ENCODE measurements at places on chromosomes 7 and 10.

- no peak for DNase-seq
Measured at GRCh38 chr7:103094102-103094501, 19.2 kb downstream of the ARMC10 start.

- no peak for DNase-seq
Measured at GRCh38 chr7:20112696-20113095, 104.5 kb downstream of the MACC1 start.

- DNase-seq: no peak
Measured at GRCh38 chr10:77877441-77878344, 48.9 kb downstream of the DLG5 start.

DNA sequence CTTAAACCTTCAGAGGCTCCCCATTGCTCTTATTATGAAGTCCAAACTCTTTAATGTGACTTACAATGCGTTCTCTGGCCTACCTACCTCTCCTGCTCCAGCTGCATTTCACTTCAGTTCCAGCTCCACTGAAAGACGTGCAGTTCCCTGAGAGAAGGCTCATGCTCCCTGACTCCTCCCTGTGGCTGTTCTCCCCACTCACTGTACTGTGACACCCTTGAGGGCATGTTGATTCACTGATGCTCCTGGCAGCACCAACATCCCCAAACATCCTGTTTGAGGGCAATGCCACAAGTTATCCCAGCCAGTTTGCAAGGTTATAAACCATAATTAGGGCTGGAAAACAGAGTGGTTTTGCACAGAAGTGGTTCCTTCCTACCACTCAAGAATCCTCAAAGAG is 111.2 kb downstream of the LSM5 start:
- no peak for DNase-seq

DNA sequence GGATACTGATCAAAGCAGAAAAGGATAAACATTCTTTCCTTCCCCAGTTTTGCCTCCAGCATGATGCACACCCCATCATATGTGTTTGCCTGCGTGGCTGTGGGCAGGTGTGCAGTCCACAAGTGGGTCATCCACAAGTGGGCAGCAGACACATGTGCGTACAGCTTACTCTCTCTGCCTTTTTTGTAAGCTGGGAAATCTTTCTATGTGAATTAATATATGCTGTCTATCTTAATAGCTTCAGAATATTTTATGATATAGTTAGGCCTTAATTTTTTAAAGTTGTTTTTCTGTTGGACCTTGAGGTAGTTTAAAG is 80.1 kb downstream of the INPP5A start:
- DNase-seq: no peak

DNA sequence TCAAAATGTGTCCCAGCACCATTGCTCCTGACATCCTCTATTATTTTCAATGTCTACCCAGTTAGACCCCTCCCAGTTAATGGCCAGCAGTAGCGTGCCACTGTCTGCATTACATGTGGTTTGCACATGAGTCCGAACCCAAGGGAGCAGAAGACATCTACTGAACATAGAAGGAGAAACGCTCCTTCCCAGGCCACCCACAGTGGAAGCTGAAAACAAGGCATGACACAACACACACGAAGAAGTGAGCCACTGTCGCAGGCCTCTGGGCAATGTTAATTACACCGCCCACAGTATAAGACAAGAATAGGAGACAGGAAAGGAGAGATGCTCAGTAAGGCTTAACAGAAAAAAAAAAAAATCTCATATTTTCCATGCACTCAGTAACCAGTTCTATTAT is 50.5 kb downstream of the MKX start:
- DNase-seq: no peak

GRCh38 chr10:9786576-9786975 is 1231.1 kb upstream of the CELF2 start:
- DNase-seq: no peak

- DNase-seq: no peak
Measured at GRCh38 chr7:144735505-144736276, 100.2 kb downstream of the TPK1 start.

- DNase-seq: no peak
Measured at GRCh38 chr7:80216996-80217842, 82.6 kb downstream of the GNAI1 start.

DNA sequence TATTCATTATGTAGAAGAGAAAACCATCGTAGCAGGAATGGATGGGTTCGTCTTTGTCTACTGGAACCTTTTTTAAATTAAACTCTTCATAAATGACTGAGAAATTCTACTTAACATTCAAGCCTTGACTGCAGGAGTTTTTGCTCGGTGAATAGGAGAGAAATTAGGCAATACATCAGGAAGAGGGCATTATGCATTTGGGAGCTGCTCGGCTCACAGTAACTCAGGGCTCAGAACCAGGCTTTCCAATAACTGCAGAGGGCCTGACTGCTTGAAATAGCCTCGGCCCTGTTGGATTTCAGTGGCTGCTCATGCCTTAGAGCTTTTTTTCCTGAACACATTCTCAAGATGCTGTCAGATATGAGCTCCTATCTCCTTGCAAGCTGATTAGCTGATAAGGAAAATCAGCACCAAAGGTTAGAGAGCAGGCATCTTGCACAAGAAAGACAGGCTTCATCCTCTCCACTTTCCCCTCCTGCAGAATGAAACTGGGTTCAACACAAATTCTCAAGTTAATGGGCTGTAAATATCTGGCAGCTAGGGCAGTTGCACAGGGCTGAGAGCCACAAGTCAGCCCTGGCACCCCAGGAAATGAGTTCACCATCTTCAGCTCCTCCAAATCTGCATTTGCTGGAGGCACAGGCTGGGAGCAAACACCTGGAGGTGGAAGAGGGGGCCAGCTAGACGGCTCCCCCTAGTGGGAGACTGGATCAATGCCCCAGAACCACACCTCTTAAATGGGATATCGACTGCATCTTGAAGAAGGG is 24.3 kb downstream of the TECTB start:
- DNase-seq: peak; percentile 44

DNA sequence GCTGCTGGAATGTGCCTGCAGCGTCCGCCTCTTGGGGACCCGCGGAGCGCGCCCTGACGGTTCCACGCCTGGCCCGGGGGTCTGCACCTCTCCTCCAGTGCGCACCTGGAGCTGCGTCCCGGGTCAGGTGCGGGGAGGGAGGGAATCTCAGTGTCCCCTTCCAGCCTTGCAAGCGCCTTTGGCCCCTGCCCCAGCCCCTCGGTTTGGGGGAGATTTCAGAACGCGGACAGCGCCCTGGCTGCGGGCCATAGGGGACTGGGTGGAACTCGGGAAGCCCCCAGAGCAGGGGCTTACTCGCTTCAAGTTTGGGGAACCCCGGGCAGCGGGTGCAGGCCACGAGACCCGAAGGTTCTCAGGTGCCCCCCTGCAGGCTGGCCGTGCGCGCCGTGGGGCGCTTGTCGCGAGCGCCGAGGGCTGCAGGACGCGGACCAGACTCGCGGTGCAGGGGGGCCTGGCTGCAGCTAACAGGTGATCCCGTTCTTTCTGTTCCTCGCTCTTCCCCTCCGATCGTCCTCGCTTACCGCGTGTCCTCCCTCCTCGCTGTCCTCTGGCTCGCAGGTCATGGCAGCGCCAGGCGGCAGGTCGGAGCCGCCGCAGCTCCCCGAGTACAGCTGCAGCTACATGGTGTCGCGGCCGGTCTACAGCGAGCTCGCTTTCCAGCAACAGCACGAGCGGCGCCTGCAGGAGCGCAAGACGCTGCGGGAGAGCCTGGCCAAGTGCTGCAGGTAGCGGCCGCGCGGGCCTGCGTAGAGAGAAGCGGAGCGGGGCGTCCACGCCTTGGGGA is 645 bp downstream of the SLC26A4 start:
- DNase-seq: peak; percentile 48

- peak; percentile 9 for DNase-seq
Measured at GRCh38 chr7:40717242-40717641, 582.4 kb downstream of the SUGCT start.

DNA sequence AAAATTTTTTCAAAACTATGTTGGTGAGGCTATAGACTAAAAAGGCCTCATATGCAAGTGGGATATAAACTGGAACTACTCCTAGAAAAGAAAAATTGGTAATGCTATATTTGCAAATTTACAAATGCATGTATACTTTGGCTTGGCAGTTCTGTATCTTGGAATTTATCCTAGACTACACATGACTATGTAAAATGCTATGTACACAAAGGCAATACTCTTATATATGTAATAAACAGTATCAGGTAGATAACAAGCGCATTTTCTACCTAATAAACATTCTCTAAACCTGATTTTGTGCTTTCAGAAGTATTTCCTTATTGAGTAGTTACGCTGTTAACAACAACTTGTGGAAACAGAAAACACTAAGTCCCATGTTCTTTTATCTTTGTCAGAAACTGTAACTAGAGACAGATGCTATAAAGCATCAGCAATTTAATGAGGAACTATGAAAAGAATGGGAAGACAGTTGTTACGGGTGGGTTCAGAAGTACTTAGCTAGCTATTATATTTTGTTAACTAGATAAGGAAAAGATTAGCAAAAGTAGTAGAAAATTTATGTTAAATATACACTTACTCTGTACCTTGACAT is 107.8 kb downstream of the ARHGAP12 start:
- no peak for DNase-seq

- DNase-seq: no peak
Measured at GRCh38 chr7:44275146-44275545, 50.2 kb downstream of the CAMK2B start.

DNA sequence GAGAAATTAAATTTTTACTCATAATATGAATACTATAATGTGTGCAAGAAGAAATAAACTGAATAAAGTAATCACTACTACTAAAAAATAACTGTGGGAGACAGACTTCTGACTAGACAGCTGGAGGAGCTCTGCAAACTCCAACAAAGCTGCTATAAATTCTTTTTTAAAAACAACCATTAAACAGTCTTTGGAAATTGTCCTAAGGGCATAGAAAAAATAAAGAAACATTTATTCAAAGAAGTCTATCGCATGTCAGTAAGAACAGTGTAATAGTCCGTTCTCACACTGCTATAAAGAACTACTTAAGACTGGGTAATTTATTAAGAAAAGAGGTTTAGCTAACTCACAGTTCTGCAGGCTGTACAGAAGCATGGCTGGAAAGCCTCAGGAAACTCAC is 56.0 kb downstream of the ZPBP start:
- no peak for DNase-seq

DNA sequence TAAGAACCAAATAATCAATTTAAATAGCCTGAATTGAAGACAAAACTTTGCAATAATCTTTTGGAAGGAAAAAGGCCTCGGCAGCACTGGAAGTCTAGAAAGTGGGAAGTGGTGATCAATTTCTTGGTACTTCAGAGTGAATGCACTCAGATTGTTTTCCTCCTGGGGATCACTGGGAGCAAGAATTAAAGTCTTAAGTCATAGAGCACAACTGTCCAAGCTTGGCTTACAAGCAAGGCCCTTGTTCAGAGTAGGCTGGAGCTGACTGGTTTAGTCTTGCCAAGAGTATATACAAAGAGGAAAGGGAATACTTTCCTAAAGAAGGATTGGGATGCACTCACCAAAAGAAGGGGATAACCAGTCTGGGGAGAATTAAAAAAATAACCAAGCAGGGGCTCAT is 637.1 kb downstream of the CCSER2 start:
- DNase-seq: no peak

- no peak for DNase-seq
Measured at GRCh38 chr7:26099236-26099635, 52.8 kb upstream of the NFE2L3 start.

DNA sequence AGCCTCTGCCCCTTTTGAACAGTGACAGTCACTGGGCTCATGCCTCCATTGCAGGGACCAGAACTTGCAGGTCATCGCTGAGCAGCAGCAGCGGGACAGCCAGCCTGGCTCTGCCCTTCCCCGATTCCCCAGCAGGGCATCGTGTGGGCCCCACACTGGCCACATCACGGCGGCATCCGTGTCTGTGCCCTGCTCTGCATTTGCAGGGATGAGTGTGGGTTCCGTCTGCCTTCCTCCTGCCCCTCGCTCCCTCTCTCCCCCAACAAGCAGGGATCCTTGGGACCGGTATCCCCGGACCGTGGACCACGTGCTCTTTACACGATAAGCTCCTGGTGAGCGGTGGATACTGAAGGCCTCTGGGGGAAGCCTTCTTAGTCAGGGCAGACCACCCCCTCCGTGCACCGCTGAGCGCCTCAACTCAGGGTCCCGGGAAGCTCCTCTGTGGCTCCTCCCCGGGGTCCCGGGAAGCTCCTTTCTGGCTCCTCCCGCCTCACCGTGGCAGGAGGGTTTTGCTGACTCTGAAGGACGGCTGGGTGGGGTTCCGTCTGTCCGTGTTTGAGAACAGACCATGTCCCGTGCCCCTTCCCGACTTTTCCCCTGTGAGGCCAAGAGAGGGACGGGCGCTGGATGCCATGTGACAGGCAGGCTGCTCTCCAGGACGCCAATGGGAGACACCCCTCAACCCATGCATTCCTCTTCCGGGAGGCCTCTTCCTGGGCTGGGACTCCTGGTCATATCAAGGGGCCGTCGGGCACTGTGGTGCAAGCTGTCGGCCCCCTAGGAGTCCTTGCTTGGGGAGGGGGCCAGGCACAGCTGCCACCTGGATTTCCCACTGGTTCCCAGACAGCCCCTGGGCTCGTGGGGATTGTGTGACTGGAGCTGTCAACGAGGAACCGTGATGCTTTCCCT is 23.5 kb upstream of the NKX6-2 start:
- no peak for DNase-seq

DNA sequence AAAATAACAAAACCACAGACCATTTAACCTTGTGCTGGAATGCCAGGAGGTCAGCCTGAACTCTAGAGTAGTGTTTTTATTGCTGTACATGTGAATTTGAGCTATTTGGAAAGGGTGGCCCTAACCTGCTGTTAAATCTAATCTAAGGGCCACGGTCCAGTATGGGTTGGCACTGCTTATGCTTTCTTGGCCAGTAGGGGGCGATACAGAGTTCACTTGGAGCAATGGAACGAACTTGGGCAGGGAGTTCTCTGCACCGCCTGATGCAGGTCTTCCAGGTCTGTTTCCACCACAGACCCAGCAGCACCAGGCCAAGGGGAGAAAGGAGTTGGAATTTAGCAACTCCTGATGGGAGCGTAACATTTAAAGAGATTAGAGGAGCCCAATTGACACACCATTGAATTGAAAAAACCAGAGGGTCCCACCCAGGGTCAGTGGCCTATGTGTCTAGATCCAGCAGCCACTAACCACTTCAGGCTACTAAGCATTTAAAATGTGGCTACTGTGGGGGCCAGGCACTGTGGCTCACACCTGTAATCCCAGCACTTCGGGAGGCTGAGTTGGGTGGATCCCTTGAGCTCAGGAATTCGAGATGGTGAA is 75.7 kb upstream of the EFCAB10 start:
- peak; percentile 74 for DNase-seq

DNA sequence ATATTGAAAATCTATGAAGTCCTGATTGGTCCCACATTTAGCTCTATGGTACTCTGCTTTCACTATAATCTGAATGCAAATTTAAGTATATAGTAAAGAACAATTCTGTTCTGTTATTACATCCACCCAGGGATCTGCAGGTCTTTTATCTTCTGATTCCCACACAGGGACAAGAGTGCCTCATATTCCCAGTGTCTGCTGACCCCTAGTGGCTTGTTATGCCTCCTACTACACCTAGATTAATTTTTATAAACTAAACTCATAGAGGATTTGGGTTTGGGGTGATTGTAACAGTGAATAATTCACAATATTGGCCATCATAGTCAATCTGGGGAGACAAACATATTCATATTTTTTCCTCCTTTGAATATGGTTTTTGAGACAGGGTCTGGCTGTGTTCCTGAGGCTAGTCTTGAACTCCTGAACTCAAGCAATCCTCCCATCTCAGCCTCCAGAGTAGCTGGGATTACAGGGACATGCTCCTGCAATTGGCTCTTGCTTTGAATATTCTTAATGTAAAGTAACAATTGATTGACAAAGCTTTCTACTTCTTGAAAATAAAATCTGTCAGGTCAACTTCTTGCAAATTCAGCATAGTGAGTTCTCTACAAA is 282.1 kb downstream of the KCND2 start:
- DNase-seq: peak; percentile 22

GRCh38 chr10:28559618-28560017 is 26.7 kb downstream of the WAC start:
- DNase-seq: no peak

GRCh38 chr7:69674701-69675182 is 76.5 kb downstream of the AUTS2 start:
- DNase-seq: no peak

Data from activated CD4-positive, alpha-beta T cell treated with anti-CD3 and anti-CD28 coated beads, Interleukin-2, Interleukin-4, amounts not matched to agents 100 ng/mL and 50 ng/mL, durations not matched to agents 16 hours and 8 hours (primary cell).